Bronchial epithelial cell (primary cell): ENCODE measurements at places on chromosomes 5 and 9. TPM values are rescaled to one million over a fixed set of nuclear protein-coding genes. Genes with fewer than 3 reads are reported as not detected.

DNA sequence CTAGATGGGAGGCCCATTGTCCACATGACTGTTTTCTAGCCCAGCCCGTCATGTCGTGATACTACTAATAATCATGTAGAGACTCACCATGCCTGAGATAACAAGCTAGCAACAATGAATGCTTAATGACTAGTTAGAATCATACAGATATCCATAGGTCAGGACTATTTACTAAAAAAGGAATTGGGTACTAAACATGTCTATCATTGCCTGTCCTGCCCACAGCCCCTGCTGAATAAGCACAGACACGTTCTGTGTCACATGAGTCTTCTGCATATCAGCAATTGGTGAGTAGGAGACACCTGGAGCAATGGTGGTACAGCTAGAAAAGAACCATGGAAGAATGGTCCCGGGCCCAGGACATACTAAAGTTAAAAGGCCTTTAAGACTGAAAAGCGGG lies 18.0 kb downstream of the FRRS1L start:
- DNase-seq = peak; percentile 10

- DNase-seq = no peak
Observed at GRCh38 chr5:73066466-73066865, 53.9 kb upstream of the TMEM171 start.

The KIF4B gene
- under 0.01 and 0.13 TPM in 2 replicates for total RNA-seq

The PCDHGA8 gene
- under 0.01 and 0.51 TPM in 2 replicates for total RNA-seq

The HINT2 gene
- 22.6 and 22.7 TPM in 2 replicates for total RNA-seq

The ECM2 gene
- 0.26 and 0.90 TPM in 2 replicates for total RNA-seq

The SLCO6A1 gene
- total RNA-seq = under 0.01 TPM in 1 of 2 replicates, not detected in the other

The MAPK9 gene
- total RNA-seq = 19.7 and 23.2 TPM in 2 replicates

The GAPVD1 gene
- total RNA-seq = 44.0 and 58.0 TPM in 2 replicates
